ENCODE measurements at places on chromosomes 5 and 9. TPM values are rescaled to one million over a fixed set of nuclear protein-coding genes. Genes with fewer than 3 reads are reported as not detected.
A peak's percentile ranks its signal among the peaks of the same experiment; 100 is the strongest.

Gene WDR31
- 2.9 TPM for total RNA-seq

Gene FBXW5
- total RNA-seq = 113 TPM

- no peak for DNase-seq
Observed at GRCh38 chr5:40317023-40317422, 362.7 kb upstream of the PTGER4 start.

GRCh38 chr9:134928436-134929192 is 10.9 kb upstream of the FCN1 start:
- no peak for DNase-seq

DNA sequence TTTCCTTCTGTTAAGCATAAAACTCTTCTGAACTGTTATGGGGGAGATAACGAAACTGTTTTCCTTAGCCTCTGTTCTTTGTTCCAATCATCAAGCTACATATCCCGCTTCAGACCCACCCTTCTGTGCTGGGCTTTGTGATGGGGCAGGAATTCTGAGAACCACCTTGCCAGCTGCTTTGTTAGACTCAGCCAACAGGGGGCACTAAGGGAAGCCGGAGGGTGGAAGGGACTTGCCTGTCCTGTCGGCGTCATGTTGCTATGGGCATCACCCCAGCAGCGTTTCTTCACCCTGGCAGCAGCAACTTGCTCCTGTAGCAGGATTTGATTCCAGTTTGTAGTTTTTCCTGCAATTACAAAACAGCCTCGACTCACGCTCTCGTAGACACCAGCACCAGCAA is 169.1 kb downstream of the CAAP1 start:
- peak; percentile 29 for DNase-seq

- DNase-seq = no peak
Observed at GRCh38 chr5:135353952-135354721, 44.9 kb downstream of the MACROH2A1 start.

DNA sequence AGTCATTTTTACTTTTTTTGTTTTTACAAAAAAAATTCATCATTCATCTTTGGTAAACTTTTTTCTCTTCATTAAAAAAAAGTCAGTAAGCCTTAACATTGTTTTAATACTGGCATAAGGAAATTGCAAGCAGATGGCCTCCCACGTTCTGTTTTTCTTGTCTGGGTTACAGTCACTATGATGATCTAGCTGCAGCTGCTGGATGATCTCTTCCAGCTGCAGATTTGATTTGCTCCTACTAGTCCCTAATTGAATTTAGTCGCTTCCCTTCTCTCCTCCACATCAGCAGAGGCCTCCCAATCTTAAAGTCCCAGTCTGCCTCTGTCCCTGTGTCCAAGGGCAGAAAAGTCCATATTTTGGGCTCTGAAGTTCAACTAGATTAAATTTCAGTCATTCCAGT is 106.8 kb upstream of the PTGER4 start:
- no peak for DNase-seq

- DNase-seq = no peak
Observed at GRCh38 chr5:14266686-14267085, 123.5 kb downstream of the TRIO start.

GRCh38 chr9:128893354-128893753 is 11.4 kb downstream of the LRRC8A start:
- no peak for DNase-seq

Measured in upper lobe of left lung (tissue), 6 donors.